AML-193 (cell line): ENCODE measurements at places on chromosomes 7 and 10.

DNA sequence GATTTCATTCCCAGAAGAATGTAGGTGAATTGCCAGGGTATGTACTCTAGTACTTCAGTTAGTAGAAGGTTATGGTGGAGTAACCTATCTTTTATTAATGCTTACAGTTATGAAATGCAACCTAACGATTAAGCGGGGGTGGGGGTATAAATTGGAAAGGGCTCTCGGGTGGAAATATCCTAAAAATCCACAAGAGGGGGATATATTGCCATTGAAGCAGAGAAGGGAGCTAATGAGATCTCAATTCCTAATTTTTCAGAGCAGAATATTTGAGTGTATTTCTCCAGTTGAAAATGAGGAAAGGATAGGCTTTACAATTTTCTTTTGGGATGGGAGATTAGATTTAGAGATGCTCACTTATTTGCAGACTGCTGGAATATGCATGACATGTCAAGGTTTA lies 90.8 kb downstream of the DNAJB9 start:
- DNase-seq, result no peak

- DNase-seq, result no peak
These were observed 283.7 kb upstream of the FZD1 start for GRCh38 chr7:90980545-90980944.

GRCh38 chr7:113086431-113086888 lies at the start of gene GPR85:
GPR85 (minus strand) TSS chr7:113086827; CDS start chr7:113084721, 2,106 bp downstream.
- no peak for DNase-seq

GRCh38 chr7:151515276-151515565 lies 4.5 kb downstream of the RHEB start:
- no peak for DNase-seq

DNA sequence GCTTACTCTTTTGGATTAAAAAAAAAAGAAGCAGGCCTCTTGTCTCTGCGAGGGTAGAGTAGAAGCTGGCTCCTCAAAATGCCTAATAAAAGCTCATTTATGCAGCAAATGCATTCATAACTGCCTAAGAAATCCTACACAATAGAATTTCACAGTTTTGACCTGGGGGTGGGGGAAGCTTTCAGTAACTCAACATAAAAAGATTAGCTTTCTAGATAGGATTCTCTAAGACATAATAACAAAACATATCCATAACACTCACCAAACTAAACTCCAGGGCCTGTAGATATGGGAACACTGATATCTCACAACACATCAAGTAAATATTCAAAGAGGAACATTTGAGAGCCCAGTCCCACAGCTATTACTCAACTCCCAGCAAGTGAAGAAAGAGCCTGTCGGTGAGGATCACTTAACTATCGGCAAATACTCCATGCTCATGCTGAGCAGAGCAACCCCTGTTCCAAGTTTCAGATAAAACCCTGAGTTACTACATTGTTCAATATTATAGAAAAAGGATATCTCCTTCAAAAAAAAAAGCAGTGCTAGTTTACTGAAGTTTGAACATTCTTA lies 88.1 kb downstream of the COBL start:
- no peak for DNase-seq

GRCh38 chr10:17248964-17249363 lies 20.9 kb downstream of the VIM start:
- DNase-seq, result no peak

GRCh38 chr7:46606761-46607160 lies 685.7 kb upstream of the IGFBP3 start:
- no peak for DNase-seq
